ENCODE measurements at places on chromosomes 16 and 17.

DNA sequence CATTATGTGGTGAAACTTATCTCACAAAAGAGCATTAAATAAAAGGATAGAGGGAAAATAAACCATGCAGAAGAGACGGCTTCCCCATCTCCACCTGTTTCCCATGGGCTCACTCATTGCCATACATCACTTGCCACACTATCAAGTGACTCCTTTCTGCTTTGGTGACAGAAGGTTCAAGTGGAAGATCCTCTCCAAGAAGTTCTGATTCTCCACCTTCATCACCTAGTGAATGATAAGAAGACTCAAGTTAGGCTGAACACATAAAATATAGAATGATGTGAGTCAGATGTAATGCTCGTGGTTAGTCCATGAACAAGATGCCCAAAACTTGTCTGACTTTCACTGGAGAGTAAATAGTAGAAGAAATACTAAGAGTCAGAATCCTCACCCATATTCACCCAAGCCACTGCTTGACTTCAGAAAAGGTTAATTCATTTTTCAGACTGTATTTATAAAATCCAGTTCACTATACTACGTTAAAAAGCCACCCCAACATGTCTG is 100.1 kb upstream of the TOB1 start:
- DNase-seq, result no peak

- DNase-seq, result no peak
These were observed 31.1 kb downstream of the IGF2BP1 start for GRCh38 chr17:49028271-49028670.

DNA sequence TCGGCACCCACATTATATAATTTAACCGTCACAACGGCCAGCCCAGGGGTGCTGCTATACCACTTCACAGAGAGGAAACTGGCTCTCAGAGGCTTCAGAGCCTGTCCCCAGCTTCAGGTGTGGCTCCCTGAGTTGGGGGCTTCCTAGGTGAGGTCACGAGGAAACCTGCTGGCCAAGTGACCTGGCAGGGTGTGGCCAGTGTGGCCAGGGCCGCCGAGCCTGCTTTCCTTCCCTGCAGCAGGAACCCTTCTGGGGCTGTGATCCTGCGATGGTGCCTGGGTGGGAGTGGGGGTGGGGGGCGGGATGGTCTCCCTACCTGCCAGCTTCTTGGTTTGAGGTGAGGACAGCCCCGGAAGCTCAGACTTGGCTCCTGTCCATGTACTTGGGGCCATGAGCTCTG is 39.9 kb downstream of the ADCY7 start:
- no peak for DNase-seq

DNA sequence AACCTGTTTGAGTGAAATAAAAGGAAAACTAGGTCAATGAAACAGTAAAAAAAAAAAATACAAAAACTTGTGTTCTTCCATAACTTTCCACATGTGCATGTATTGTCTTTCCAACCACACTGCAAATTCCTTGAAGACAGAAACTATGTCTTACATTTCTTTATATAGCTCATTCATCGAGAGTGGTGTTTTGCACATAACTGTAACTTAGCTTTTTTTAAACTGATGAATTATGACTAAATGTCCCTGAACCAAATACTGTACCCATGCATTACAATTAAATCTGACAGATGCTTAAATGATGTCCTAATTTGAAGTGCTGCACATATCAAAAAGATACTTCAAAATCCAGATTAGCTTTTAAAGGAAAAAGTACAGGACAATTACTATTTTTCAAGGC is 50.1 kb downstream of the BRIP1 start:
- DNase-seq, result no peak

GRCh38 chr16:17377360-17378324 is 93.1 kb downstream of the XYLT1 start:
- DNase-seq, result no peak

DNA sequence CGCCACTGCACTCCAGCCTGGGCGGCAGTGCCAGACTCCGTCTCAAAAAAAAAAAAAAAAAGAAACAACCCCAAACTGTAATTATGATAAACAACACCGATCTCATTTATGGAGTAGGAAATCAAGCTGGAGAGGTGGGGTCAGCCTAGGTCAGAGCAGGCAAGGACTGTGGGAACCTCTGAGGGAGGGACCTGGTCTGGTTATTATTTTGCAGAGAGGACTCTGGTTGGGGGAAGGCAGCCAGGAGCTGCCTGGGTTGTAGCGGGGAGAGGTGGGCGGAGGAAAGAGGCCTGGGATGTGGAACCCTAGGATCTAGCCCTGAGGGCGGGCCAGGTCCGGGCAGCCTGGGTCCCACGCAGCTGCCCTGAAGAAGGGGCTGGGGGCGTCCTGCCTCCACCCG is 10.9 kb upstream of the HS3ST6 start:
- no peak for DNase-seq

DNA sequence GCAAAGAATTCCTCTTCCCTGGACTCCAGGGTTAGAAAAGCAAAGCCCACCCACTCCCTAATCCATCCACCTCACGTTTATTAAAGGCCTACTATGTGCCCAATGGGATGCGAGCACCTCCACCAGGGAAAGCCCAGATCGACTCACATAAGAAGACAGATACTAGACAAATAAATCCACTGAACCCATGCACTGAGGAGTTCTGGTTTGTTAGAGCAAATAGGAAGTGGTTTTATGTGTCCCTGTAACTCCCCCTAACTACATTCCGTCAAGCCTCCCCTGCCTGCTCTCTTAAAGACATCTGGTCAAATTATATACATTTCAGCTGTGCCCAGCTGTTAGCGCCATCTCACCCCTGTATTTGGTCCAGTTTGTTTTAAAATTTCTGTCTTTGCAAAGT is 218.5 kb upstream of the RPL38 start:
- DNase-seq, result no peak

DNA sequence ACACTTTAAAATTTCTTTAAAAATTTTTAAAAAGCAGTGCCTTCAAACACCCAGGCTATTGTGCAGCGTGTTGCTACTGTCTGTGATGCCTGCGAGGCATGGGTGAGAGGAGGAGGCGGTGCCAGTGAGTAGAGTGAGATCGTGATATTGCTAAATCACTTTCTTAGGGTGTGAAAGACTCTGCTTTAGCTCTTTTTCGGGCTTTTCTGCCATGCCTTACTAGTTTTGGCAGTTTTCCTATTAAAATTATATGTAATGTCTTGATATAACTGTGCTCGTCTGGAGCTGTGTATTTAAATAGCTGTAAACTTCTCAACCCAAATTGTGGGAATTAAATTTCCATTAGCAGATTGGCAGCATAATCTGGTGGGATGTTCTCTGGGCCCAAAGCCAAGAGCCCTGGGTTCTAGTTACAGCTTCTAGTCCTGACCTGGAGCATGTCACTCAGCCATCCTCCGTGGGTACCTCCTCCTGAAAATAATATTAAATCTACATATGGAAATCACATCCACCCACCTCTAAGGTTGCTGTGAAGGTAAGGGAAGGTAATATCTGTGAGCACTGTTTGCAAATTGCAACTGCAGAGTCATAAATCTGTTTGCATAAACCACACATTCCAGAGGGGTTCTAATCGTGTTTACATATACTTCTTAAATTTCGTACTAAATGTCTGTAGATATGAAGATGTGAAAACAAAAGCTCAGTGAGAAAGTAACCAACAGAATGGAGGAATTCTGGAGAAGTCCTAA is 264.3 kb upstream of the CACNG5 start:
- DNase-seq, result no peak

GRCh38 chr17:35265071-35265470 is 22.2 kb downstream of the SLFN5 start:
- DNase-seq, result no peak

- no peak for DNase-seq
These were observed 29.5 kb downstream of the NPLOC4 start for GRCh38 chr17:81607431-81607830.

GRCh38 chr16:57084257-57084770 is 8.1 kb upstream of the CPNE2 start:
- peak; percentile 83 for DNase-seq

GRCh38 chr16:81018496-81018895 is 11.5 kb downstream of the CENPN start:
- no peak for DNase-seq

GRCh38 chr17:40265337-40265736 is 22.3 kb upstream of the CDC6 start:
- DNase-seq, result no peak

- peak; percentile 42 for DNase-seq
These were observed 16.5 kb downstream of the TSPOAP1 start for GRCh38 chr17:58312021-58312630.

DNA sequence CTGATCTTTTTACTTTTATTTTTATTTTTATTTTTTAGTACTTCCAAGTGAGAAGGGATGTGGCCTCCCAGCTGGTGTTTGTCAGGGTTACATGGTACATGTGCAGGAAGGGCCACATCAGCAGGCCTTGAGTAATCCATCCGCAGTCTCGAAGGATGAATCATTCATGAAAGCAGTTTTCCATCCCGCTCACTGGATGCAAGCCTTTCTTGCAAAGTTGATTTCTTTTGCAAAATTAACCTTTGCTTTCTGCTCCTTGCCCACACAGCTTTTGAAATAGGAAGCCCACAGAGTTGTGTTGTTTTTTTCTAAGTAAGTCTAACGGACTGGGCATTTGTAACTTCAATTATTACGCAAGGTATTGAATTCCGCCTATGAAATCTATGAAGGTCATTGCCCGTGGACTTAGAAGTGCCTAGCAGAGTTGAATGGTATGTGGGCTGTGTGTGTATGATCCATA is 157.4 kb downstream of the PRKCA start:
- peak; percentile 55 for DNase-seq

GRCh38 chr16:47672475-47672874 is 211.3 kb downstream of the PHKB start:
- DNase-seq, result no peak

All from right cardiac atrium (tissue), 5 donors.